ENCODE measurements at places on chromosomes 16 and 17.
A peak's percentile ranks its signal among the peaks of the same experiment; 100 is the strongest.

DNA sequence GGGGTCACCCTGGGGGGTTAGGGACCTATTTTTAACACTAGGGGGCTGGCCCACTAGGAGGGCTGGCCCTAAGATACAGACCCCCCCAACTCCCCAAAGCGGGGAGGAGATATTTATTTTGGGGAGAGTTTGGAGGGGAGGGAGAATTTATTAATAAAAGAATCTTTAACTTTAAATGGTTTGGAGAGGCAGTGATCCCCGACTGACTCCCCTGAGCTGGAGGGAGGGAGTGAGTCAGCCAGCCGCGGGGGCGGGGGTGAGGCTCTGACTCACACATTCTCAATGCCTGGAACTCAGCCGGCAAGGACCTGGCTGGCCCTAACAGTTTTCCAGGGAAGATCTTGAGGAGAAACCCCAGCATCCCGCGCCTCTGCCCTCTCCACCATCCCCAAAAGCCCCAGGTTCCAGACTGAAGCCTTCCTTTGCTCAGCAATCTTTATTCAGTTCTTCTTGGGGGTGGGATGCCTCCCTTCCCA is 1.5 kb downstream of the HCFC1R1 start:
- DNase-seq: peak; percentile 73

DNA sequence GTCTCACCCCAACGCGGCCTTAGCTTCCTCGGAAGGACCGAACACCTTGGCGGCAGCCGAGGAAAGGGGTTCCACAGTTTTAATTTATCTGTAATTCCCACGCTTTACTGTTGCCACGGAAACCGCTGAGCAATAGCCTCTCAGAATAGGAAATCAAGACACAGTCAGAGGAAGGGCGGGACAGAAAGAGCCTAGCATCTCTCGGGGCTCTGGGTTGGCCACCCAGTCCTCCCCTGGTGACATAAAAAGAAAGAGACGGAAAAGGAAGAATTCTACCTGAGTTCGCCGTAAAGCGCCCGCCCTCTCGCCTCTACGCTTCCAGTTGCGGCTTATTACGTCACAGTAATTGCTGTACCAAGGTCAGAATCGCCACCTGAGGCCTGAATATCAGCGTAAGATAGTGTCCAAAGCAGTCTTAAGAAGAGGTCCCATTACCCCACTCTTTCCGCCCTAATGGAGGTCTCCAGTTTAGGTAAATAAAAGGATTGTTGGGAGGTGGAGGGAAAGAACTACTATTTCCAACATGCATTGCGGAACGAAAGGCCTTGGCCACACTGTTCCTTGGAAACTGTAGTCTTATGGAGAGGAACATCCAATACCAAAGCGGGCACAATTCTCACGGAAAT is 761 bp upstream of the NBR1 start:
- peak; percentile 96 for DNase-seq

- DNase-seq: no peak
Observed at GRCh38 chr17:64622931-64623654, 39.0 kb downstream of the SMURF2 start.

DNA sequence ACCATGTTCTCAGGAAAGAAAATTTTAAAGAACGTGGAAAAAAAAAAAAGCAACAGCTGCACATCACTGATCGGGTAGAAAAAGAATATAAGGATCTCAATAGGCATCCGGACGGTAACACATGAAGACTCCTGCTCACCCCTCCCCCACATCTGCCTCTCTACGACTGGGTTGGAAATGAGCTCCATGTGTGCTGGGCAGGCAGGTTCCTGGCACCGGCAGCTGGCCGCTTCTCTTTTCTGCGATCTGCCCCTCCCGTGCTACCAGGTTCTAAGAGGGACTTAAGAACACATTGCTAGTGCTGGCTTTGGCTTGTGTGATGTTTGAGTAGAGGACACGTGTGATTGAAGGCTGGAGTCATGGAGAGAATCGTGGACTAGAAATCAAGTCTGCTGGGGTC is 115.5 kb downstream of the AATF start:
- DNase-seq: no peak

DNA sequence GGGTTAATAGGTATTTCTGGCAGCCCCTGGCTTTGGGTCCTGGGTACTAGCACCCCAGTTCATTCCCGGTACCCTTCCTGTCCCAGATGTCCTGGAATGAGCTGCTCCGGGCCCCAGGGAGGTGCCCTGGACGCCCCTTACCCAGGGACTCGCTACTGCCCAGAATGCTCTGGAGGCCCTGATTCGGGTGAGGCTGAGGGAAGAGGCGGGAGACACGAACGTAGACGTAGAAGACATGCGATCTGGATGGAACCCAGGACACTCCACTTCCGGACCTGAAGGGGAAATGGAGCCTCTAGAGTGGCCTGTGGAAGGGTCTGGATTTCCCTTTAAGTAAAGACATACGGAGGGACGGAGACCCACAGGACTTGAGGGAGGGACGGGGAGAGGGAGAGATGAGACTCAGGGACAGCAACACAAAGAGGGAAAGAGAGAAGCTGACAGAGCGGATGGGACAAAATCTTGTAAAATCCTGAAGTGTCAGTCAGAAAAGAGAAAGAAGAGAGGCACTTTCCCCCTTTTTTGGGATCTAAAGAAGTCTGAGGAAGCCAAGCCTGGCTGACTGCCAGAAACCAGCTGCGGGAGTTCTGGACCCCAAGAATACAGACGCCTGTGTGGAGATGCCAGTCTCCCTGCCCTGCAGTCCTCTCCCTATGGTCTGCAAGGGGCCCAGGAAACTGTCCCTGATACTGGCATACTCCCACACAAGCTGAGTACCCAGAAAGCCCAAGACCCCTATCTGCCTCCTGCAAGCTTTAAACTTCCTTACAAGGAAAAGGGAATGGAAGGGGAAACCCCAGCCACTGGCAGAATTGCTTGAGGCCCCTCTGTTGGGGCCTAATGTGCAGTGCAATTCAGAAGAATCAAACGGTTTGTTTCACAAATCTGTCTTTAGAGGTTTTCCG is 1.0 kb upstream of the HOXB13 start:
- no peak for DNase-seq

- DNase-seq: no peak
Observed at GRCh38 chr17:4028436-4028835, 64.2 kb upstream of the ATP2A3 start.

- DNase-seq: no peak
Observed at GRCh38 chr17:35161281-35161761, 13.7 kb downstream of the UNC45B start.

GRCh38 chr17:58822148-58823050 is 66.7 kb downstream of the PPM1E start:
- DNase-seq: no peak

GRCh38 chr17:2542456-2542855 is 30.8 kb upstream of the METTL16 start:
- no peak for DNase-seq
